Tibial artery (tissue), 4 donors: ENCODE measurements at places on chromosomes 12 and 14.

GRCh38 chr12:54658306-54659264 is 10.4 kb upstream of the DCD start:
- no peak for DNase-seq

DNA sequence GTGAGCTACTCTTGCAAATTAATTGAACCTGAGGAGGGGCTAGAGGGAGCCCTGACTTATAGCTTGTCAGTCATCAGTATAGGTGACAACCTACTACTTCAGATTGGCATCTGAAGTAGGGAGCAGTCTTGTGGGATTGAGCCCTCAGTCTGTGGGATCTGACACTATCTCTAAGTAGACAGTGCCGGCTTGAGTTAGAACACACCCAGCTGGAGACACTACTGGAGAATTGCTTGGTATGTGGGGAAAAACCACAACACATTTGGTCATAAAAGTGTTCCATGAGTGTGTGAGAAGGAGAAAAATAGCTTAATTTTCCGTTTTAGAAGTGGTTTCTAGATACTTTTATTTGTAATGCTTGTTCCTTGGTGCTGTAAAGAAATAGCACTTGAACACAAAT is 30.5 kb upstream of the DDHD1 start:
- DNase-seq, result no peak

GRCh38 chr12:31803306-31804184 is 74.7 kb upstream of the AMN1 start:
- DNase-seq, result no peak

DNA sequence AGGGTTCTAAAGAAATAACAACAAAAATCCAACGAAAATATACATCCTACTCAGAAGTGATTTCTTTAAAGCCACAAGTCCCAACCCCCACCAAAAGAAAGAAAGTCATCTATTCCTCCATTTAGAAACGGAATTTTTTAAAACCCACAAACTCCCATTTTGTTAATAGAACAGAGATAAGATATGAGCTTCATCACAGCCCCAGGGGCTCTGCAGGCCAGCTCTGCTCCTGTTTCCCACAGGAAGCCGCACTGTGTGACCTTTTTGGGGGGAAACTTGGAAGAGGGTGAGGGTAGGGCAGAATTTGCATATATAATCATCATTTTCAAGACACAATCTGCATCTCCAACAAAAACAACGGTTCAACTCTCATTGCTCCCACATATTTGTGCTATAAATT is 2.8 kb downstream of the FBXL14 start:
- no peak for DNase-seq

DNA sequence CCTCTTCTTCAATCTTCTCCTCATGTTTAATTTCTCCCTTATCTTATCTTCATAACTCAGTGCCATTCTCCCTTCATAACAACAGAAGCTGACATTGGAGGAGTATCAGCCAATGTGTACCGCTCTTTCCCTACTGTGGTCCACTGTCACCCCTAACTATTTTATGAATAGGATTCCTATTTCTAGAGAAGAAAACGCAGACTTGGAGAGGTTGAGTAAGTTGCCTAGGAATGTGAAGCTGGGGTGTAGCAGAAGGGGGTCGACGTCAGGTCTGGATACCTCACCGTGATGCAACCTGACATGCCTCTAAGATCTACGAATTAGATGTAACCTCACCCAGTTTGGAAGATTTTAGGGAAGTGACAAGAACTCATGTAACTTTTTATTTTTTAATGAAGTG is 17.1 kb downstream of the LMO3 start:
- DNase-seq, result no peak
